ENCODE measurements at places on chromosomes 4 and X. TPM values are rescaled to one million over a fixed set of nuclear protein-coding genes. Genes with fewer than 3 reads are reported as not detected.
A peak's percentile ranks its signal among the peaks of the same experiment; 100 is the strongest.

DNA sequence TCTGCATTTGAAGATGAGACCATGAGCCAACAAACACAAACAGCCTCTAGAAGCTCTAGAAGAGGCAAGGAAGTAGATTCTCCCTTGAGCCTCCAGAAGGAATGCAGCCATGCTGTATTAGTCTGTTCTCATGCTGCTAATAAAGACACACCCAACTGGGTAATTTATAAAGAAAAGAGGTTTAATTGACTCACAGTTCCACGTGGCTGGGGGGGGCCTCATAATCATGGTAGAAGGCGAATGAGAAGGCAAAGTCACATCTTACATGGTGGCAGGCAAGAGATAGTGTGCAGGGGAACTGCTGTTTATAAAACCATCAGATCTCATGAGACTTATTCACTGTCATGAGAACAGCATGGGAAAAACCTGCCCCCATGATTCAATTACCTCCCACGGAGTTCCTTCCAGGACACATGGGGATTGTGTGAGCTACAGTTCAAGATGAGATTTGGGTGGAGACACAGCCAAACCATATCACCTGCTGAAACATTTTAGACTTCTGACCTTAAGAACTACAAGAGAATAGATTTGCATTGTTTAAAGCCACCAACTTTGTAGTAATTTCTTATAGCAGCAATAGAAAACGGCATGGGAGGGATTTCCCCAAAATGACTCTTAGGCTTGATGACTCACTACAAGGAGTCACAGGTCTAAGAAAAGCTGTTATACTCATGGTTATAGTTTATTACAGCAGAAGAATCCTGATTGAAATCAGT is 284.4 kb upstream of the SFRP2 start:
- peaks cover 14% of the 10 kb centered on the region for H3K4me1 ChIP-seq
- no peak overlapping the region for H3K27ac ChIP-seq
- no peak overlapping the region for H3K4me3 ChIP-seq
- H3K27me3 ChIP-seq, result peaks cover 8% of the 10 kb centered on the region
- DNase-seq, result peak; percentile 40
- H3K36me3 ChIP-seq, result no peaks in the 10 kb centered on the region

DNA sequence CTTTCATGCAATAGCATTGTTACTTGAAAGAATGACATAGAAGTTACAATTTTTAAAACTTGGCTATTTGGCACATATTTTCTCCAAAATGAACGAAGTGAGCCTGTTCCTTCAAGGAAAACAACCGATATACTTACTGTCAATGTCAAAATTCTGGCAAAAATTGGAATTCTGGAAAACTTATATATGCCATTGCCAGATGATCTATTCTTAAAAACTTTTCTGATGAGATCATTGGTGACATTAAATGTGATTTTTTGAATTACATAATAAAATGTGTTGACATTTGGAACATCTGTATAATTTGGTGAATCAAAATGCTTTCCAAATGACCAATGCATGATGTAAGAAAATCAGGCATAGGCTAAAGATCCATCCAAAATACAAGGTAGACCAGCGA is 209.0 kb downstream of the SCFD2 start:
- H3K27ac ChIP-seq, result no peak overlapping the region
- DNase-seq, result no peak
- no peaks in the 10 kb centered on the region for H3K4me1 ChIP-seq
- no peak overlapping the region for H3K4me3 ChIP-seq
- peaks cover 30% of the 10 kb centered on the region for H3K36me3 ChIP-seq

DNA sequence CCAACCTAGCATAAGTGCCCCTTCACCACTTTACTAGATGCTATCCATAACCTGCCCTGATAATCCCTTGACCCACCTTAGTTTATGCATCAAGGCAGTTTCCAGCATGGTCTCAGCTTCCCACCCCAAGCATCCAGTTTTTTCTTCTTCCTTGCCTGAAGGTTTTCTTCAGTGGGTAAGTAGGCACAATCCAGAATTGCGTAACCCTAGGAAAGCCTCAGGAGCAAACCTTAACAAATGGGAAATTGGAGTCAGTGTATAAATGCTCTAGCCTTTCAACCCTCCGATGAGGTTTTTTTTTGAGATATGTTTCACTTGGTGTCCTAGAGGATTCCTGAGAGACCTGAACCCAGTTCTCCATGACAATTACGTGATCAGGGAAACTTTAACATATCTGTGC is 614.0 kb upstream of the BOD1L1 start:
- no peak overlapping the region for H3K4me3 ChIP-seq
- no peaks in the 10 kb centered on the region for H3K36me3 ChIP-seq
- H3K4me1 ChIP-seq, result no peaks in the 10 kb centered on the region
- no peak overlapping the region for H3K27ac ChIP-seq
- DNase-seq, result no peak

Gene TCEAL3
- 5.1 TPM for total RNA-seq

Gene HMGN5
- 6.6 TPM for total RNA-seq

Gene C4orf36
- total RNA-seq, result not detected

GRCh38 chr4:59966758-59967157 is 1233.4 kb upstream of the ADGRL3 start:
- no peaks in the 10 kb centered on the region for H3K4me1 ChIP-seq
- no peak for DNase-seq
- no peak overlapping the region for H3K27ac ChIP-seq
- H3K36me3 ChIP-seq, result no peaks in the 10 kb centered on the region
- no peak overlapping the region for H3K4me3 ChIP-seq

DNA sequence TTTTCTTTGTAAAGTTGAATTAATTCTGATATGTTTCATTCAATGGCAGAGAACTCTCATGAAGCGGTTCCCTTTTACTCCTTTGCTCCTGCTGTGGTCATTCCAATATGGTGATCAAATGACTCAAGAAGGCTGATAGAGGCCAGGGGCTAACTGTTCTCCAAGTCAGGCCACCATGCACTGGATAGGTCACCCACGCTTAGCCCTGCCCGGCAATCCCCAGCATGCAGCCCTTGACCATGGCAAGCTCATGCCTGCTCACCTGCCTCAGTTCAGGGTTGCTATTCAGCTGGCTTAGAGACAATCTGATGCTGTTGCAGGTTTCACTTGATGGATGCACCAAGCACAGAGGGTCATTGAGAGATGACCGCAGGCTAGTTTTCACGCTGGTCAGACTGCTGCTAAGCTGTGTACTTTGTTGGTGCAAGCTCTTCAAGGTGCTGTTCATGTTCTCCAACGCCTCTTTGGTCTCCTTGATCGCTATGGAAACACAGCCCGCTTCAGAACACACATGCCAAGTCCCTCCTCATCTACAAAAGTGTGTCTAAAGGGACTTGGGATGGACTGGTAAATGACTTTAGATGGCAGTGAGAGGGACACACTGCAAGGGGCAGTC is 55.2 kb upstream of the FGFBP2 start:
- no peaks in the 10 kb centered on the region for H3K36me3 ChIP-seq
- no peak overlapping the region for H3K4me3 ChIP-seq
- no peak overlapping the region for H3K27ac ChIP-seq
- no peak for DNase-seq

DNA sequence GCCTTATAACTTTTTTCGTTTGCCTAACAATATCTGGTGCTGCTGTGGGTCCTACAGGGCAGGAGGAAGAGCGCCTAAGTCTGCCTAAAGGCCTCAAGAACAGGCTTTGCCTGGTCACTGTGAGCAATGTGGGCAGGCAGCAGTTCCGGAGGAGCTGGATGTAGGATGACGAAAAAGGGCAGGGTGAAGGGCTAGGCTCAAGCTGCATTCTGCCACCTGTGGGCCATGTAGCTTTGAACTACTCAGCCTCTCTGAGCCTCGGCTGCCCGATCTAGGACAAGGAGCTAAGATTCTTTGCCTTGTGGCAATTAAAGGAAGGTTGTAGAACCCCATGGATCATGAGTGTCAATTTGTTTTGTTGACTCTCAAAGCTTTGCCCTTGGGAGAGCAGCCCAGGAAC is 57.1 kb upstream of the MAMLD1 start:
- no peak overlapping the region for H3K4me3 ChIP-seq
- H3K4me1 ChIP-seq, result no peaks in the 10 kb centered on the region
- no peaks in the 10 kb centered on the region for H3K36me3 ChIP-seq
- no peaks in the 10 kb centered on the region for H3K27me3 ChIP-seq
- DNase-seq, result no peak

DNA sequence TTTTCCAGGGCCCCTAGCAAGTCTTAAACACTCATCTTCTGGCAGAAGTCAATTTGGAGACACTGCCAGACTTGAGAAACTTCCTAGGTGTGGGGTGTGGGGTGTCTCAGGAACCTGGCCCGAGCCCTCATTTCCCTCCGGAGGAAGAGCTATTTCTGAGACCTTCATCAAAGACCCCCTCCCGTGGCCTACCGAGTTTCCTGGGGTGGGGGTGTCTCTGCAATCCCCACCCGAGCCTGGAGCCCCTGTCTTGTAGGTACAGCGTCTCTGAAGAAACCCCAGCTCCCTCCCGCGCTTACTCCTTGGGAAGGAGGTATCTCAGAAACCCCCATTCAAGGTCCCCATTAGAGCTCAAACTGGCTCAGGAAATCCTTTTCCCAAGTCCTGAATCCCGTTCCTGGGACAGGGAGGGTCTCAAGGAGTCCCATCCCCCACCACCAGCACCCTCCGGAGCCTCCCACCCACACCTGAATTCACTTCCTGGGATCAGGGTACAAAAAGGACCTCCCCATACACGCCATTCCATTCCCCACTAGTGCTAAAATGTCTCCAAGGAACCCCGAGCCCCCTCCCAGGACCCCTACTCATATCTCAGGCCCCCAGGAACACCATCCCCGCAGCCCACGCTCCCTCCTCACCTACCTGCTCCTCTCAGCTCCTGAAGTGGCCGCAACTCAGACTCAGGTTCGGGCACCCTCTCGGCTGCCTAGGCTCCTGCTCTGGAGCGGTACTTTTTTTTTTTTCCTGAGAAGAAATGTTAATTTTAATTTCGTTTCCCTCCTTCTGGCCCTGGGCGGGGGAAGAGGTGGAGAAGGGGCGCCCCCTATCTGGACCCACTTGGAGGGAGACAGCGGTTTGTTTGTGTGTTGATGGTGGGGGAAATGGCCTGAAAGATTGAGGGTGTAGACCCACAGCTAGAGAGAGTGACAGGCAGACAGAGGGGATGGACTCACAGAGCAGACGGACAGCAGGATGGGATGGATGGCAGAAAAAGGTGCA is 1.1 kb downstream of the SLC38A5 start:
- H3K36me3 ChIP-seq, result peaks cover 28% of the 10 kb centered on the region
- peak; percentile 61 for DNase-seq
- peak overlapping the region; percentile 89 for H3K4me3 ChIP-seq
- H3K27me3 ChIP-seq, result no peaks in the 10 kb centered on the region
- H3K4me1 ChIP-seq, result peaks cover 35% of the 10 kb centered on the region
- peak overlapping the region; percentile 95 for H3K27ac ChIP-seq

Gene DMD
- total RNA-seq, result 1.8 TPM

DNA sequence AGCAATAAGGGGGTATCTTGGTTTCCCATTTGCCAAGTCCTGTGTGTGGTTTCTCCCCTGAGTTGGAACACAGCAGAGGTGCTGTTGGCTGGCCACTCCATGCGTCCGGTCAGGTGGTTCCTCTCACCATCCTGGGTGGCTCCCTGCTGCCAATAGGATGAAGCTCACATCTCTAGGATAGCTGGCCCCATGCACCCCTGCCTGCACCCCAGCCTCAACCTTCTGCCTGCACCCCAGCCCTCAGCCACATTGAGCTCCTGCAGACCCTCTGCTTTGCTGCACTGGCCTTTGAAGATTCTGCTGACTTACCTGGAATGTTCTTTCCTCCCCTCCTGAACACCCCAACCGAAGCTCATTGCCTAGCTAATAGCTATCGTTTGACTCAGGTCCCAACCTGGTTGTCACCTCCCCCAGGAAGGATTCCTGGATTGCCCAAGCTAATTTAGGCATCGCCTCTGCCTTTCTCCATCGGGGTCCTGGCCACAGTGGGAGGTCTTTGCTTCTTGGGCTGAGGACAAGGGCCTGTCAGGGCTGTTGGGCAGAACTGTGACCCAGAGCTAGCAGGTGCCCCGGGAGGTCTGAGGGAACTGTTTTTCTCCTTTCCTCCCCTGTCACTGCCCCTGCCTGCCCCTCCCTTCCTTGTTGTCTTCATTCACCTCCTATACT is 36.6 kb upstream of the GRPEL1 start:
- no peaks in the 10 kb centered on the region for H3K27me3 ChIP-seq
- H3K36me3 ChIP-seq, result no peaks in the 10 kb centered on the region
- no peak for DNase-seq
- peaks cover 8% of the 10 kb centered on the region for H3K4me1 ChIP-seq

Gene BEX5
- 2.1 TPM for total RNA-seq

- peak overlapping the region; percentile 4 for H3K27ac ChIP-seq
- H3K36me3 ChIP-seq, result peaks cover 3% of the 10 kb centered on the region
- H3K27me3 ChIP-seq, result peaks cover 3% of the 10 kb centered on the region
- H3K4me1 ChIP-seq, result peaks cover 46% of the 10 kb centered on the region
These were observed 108.8 kb downstream of the DDIT4L start for GRCh38 chr4:100081491-100081890.

Gene AMBN
- total RNA-seq, result not detected

GRCh38 chr4:96526625-96527024 is 686.7 kb downstream of the PDHA2 start:
- no peaks in the 10 kb centered on the region for H3K27me3 ChIP-seq
- no peak overlapping the region for H3K27ac ChIP-seq
- no peak for DNase-seq
- H3K36me3 ChIP-seq, result no peaks in the 10 kb centered on the region
- H3K4me1 ChIP-seq, result no peaks in the 10 kb centered on the region

DNA sequence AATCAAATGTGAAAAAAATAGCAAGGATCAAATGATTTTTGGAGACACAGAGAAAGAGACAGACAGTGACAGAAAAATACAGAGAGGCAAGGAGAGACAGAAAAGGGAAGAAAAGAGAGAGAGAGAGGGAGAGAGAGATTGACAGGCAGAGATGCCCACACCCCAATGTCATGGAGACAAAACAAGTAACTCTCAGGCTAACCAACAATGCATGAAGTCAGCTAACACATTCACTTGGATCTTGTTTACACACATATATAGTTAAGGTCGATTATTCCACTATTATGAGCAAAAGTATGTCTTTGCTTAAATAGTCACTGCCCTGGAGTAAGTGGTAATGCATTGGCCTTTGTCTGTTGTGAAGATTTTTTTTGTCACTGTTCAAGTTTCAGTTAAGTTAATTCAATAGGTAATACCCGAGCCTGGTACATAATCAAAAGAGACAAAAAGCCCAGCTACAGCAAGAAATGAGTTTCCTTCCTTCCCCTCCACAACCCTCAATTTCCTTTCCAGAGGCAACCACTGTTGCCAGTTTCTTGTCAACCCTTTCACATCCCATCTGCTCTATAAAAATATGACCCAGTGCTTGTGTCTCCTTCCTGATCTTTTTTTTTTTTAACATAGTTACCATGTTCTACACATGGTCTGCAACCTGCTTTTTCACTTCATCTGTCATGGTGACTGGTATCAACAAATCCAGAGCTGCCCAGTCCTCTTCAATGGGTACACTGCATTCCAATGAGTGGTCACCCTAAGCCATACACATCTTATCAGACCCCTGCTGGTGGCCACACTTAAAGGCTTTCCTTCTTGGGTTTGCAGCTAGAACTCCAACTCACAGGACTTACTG is 52.1 kb downstream of the PROM1 start:
- no peak overlapping the region for H3K4me3 ChIP-seq
- DNase-seq, result no peak
- H3K36me3 ChIP-seq, result no peaks in the 10 kb centered on the region
- no peak overlapping the region for H3K27ac ChIP-seq
- no peaks in the 10 kb centered on the region for H3K4me1 ChIP-seq

- peaks cover 9% of the 10 kb centered on the region for H3K36me3 ChIP-seq
- peak overlapping the region; percentile 87 for H3K27ac ChIP-seq
- peaks cover 3% of the 10 kb centered on the region for H3K27me3 ChIP-seq
- peaks cover 30% of the 10 kb centered on the region for H3K4me1 ChIP-seq
- no peak overlapping the region for H3K4me3 ChIP-seq
- no peak for DNase-seq
These were observed 421.9 kb upstream of the DIPK2B start for GRCh38 chrX:45622538-45622937.
